Foreskin fibroblast (primary cell): ENCODE measurements at places on chromosomes 7 and 10.

DNA sequence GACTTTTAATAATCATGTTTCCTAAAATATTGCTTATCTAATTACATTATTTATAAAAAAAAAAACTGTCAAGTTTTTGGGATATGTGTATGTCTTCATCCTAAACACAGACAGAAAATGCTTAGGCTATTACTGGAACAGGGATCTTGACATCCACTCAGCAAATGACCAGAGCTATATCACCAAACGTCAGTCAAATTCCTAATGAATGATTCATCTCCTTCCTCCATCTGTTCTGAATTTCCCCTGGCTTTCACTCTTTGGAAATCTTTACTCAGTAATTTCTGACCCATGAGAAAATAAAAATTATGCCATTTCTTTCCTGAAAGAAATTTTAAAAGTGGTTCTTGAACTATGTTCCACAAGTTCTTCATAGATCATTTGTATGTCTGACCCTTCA is 552.4 kb upstream of the KCND2 start:
- peak; percentile 59 for DNase-seq

GRCh38 chr10:110356628-110357245 is 52.0 kb upstream of the SMNDC1 start:
- DNase-seq = peak; percentile 73

- DNase-seq = no peak
Observed at GRCh38 chr10:117360994-117361667, 14.1 kb downstream of the PDZD8 start.

DNA sequence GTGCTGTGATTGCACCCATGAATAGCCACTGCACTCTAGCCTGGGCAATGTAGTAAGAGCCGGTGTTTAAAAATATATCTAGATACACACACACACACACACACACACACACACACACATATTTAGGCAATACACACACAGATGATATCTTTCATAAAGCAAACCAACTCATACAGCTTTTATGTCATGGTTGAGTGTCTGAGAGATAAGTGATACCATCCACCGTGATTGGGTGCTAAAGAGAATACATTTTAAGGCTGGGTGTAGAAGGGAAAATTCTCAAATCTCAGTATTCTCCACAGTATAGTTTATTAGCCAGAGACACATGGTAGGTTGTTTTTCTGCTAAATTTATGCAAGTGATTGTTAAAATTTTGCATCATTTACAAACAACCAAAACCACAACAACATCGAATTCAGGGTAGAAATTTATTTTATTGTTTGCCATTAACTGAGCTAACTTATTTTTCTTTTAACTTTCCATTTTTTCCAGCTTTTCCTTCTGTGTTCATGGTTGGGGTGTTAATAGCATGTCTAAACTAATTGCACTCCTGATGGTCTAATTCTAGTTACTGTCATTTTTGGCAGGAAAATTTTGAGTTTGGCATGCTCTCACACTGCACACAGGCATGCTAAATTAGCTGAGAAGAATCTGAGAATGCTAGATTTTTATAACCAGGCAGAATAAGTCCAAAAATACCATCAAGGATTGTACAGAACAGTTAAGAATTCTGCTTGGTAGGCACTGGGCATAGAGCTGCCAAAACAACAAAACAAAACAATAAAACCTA is 57.9 kb upstream of the SYPL1 start:
- no peak for DNase-seq

GRCh38 chr10:95756041-95756761 is at the start of gene ENTPD1:
TSS of gene ENTPD1 (plus strand) at chr10:95756163. CDS start at chr10:95756240, 77 bp downstream.
- DNase-seq = peak; percentile 68

- DNase-seq = peak; percentile 50
Observed at GRCh38 chr10:15182540-15183207, 14.2 kb upstream of the NMT2 start.

- peak; percentile 56 for DNase-seq
Observed at GRCh38 chr10:29386342-29386999, 97.6 kb downstream of the LYZL1 start.

- no peak for DNase-seq
Observed at GRCh38 chr7:2613098-2613930, 18.5 kb upstream of the TTYH3 start.

DNA sequence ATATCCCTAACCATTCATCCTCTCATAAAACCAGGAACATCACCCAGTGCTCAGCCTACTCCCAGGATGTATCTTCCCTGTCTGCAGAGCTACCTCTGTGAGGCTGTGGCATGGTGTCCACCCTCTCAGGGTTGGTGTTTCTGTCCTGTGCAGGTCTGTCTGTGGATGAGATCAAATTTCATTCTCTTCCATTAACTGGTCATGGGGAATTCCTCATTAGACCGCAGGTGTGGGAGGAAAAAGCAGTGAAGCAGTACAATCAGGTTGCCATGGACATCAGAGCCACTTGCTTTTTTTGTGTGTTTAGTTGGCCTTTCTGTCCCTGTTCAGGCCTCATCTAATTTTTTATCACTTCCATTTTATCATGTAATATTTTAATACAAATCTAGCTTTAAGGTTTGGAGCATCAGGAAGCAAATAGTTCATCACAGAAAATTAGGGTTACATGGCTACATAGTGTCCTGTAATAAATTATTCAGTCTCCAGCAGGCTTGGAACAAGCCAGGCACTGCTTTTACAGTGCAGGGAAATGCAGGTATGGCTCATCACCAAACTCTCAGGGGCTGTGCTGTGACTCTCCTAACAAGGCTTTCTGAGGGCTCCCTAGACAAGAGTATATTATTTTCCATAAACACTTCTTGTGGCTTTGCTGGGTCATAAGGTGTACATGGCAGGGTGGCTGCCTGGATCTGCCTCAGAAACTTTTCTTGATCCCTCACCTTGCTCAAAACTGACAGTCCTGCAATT is 594.9 kb upstream of the IGFBP3 start:
- DNase-seq = no peak

DNA sequence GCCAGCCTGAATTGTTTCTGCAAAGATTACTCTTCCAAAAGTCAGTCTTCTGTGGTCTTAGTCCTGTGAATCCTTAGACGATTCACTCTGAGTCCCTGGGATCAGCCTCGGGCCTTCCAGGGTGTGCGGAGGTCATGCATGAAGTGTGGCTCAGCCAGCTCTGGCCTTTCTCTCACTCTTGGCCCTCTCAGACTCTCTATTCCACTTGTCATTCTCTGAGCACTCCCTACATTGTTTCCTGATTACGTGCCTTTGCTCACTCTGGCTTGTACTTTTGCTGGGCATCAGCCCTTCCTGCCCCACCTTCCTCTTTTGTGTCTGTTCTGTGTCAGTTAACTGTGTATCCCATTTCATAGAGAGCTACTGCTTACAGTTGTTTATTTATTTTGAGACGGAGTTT is 36.0 kb downstream of the CCNY start:
- peak; percentile 26 for DNase-seq

- no peak for DNase-seq
Observed at GRCh38 chr10:50991456-50992355, 82.6 kb upstream of the PRKG1 start.

DNA sequence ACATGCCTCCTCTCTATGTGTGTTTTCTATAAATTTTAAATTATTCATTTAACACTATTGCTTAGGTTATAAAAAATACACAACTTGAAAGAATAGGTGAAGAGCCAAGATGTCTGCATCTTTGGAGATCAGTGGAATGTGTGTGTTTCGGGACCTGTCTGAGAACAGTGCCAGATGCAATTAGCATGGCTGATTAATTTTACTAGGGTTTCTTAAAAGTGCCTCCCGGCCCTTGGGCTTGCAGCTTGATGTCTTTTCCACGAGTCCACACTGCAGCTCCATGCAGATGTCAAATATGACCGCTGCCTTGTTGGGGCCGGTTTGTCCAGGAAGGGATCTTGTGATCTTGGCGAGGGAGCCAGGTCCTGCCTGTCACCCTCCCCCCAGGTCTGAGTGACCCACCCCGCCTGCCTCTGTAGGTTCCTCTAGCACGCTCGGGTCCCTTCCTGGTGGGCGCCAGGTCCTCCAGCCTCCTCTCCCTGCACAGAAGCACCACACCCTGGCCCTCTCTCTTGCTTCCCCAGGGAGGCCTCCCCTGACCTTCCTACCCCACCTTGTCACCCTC is 20.7 kb downstream of the LHPP start:
- DNase-seq = no peak

- no peak for DNase-seq
Observed at GRCh38 chr10:131724891-131725580, 175.8 kb upstream of the PPP2R2D start.

DNA sequence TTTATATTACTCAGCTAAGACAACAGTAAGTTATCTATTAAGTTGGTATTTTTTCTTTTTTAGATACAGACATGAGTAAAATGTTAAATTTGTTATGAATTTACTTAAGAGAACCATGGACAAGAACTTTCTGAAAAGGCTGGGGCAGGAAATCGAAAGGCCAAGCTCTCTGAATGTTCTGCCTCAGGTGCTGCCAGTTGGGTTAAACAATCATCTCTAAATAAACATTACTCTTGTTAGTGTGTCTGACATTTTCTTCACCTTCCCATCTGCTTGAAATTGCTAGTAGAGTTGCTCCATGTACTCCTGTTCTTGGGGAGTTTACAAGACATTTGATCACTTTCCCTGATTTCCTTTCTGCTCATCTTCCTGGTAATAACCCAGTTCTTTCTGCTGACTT is 87.5 kb downstream of the ANKRD7 start:
- DNase-seq = no peak

DNA sequence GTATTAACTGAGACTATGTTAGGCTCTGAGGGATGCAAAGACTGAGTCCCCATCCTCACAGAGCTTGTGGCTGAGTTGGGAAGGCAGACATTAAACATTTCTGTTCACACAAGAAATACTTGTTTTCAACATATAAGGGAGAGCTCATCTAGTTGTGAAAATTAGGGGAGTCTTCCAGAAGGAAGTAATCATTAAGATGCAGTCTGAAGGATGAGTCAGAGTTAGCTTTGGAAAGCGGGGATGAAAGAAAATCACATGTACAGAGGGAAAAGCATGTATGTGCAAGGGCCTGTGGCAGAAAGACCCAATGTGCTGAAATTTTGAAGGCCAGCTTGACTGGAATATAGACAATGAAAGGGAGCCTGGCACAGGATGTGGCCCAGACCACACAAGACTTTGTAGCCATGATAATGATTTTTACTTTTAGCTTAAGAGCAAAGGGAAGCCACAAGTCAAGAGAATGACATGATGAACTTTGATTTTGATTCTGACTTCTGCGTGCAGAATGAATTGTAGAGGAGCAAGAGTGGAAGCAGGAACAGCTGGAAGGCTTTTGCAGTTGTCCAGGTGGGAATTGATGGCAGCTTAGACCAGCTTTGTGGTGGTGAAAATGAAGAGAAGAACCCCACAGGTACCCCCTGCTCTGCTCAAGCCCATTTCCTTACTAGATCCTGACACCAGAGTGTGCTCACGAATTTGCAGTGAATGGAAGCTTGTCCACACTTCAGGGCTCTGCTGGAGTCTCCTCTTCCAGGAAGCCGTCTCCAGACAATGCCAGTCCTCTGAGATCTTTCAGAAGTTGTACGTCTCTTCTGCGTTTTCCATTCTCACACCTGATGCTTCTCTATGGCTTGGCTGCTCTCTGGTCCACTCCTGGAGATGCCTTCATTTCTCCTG is 115.6 kb downstream of the ATXN7L1 start:
- peak; percentile 45 for DNase-seq

GRCh38 chr10:3887885-3888476 is 103.0 kb upstream of the KLF6 start:
- peak; percentile 86 for DNase-seq

- DNase-seq = no peak
Observed at GRCh38 chr7:145175366-145175765, 339.5 kb upstream of the TPK1 start.

DNA sequence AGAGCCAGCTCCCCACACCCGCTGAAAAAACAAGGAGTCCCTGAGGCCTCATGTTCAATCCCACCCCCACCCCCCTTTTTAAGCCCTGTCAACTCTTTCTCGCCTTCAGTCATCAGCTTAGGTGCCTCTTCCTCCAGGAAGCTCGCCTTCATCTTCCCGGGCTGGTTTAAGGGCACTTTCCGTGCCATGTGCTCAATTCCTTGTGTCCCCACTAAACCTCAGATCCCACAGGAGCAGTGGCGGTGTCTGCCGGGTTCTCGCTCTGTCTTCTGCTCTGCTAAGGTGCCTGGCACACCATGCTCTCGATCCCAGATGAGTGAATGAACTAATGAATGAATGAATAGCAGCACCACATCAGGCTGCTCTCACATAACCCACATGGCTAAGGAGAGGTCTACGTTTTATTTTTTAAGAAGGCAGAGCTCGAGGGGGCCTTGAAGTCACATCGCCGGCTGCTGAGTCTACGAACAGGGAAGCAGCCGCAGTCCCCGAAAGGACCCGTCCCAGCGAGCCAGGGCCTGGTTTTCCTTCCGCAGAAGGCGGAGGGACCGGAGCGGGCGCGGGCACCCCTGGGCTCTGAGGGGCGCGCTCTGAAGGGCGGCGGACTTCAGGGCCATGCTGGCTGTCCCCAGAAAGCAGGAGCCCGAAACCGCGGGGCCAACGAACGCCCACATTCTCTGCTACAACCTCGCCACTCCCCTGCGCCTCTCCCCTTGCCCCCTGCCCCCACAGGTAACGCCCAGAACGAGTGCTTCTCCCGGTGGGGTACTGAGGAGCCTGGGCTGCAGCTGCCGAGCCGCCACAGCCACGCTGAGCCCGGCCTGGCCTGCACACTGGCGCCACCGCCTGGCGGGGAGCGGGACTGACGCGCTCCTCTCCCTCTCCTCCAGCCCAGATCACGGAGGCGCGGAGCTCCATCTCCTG is 73.4 kb upstream of the KCNMA1 start:
- DNase-seq = peak; percentile 55

DNA sequence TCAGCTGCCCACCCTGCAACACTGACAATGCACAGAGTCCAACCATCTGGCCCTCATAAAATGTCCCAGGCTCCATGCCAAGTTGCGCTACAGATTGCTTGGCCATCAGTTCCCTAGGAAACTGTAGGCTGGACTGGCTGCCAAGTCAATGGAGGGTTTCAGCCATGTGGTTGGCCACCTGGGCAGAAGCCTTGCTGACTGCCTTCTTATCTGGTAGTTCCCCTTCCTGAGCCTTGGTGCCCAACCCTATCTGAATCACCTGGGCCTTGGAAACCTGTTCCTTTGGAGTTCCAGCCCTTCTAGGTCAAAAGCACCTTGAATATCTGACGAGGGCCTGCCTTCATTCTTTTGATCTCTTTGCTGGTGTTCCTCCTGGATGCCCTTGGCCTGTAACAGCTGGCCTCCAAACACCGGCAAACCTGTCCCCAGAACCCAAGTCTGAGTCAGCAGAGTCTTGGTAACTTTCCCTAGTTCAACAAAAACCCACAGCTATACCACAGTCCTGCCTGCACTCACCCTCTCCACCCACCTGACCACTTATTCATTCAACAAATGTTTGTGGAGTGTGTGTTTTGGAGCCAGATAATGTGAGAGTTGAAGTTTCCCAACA is 37.4 kb upstream of the KDM7A start:
- DNase-seq = peak; percentile 60

GRCh38 chr7:116500078-116500853 is 728 bp downstream of the CAV2 start:
- peak; percentile 54 for DNase-seq

DNA sequence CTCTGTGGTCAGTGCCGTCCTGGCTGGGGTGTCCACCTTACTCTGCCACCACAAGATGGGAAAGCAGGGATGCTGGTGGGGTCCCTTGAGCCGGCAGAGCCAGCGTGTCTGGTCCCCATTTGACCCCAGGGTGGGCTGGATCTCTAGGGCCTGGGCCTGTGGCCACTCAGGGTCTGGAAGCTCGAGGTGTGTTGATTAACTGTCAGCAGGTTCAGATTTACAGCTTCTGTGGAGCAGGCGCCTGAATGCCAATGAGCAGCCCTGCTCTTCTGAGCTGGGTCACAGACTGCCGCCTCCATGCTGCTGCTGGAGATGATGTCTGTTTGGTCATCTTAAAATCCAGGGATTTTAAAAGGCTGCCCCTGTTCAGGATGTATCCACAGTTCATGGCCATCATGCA is 11.3 kb upstream of the DPYSL4 start:
- DNase-seq = no peak

- no peak for DNase-seq
Observed at GRCh38 chr7:95861041-95861440, 88.7 kb downstream of the DYNC1I1 start.
